ENCODE measurements at places on chromosomes 11 and 22.

DNA sequence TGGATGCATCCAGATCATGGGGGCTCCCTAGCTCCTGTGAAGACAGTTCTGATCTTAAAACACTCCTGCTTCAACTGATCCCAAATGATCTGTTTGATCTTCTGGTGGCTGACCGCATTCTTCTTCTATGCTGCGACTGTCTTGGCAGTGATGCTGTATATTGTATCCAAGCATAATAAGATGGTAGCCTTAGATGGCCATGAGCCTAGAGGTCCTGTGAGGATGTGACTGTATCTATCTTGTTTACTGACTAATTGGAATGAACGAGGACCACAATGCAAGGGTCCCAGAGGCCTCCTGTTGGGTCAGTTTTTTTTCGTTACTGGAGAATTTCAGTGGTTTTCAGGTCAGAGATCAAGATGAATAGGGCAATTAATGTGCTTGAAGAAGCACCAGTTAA is 7.1 kb upstream of the MPEG1 start:
- no peak for DNase-seq

DNA sequence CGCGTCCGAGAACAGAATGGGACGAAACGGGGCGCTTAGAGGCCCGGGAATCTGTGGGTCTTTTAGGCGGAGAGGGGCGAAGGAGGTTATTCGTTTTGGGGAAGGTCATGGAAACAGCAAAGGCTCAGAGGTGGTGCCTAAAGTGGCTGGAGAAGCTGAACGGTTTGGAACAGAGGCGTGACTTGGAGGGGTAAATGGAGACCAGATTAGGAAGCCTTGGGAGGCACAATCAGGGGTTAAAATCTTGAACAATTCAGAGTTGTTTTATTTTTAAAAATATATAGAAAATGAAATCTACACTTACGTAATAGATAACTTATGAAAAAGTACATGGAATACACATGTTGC is 247 bp upstream of the PLAAT5 start:
- no peak for DNase-seq

- no peak for DNase-seq
Observed at GRCh38 chr11:111012491-111012890, 233.0 kb upstream of the POU2AF2 start.

GRCh38 chr22:27344546-27344945 is 457.0 kb downstream of the MN1 start:
- no peak for DNase-seq

GRCh38 chr11:77203901-77204753 is 76.1 kb downstream of the MYO7A start:
- no peak for DNase-seq
